ENCODE measurements at places on chromosomes 7 and 10.

GRCh38 chr7:16904076-16904475 is 22.3 kb upstream of the AGR3 start:
- DNase-seq: no peak

- no peak for DNase-seq
Observed at GRCh38 chr7:157694376-157694665, 357.5 kb downstream of the DNAJB6 start.

- DNase-seq: peak; percentile 66
Observed at GRCh38 chr10:7258948-7259523, 151.8 kb downstream of the SFMBT2 start.

DNA sequence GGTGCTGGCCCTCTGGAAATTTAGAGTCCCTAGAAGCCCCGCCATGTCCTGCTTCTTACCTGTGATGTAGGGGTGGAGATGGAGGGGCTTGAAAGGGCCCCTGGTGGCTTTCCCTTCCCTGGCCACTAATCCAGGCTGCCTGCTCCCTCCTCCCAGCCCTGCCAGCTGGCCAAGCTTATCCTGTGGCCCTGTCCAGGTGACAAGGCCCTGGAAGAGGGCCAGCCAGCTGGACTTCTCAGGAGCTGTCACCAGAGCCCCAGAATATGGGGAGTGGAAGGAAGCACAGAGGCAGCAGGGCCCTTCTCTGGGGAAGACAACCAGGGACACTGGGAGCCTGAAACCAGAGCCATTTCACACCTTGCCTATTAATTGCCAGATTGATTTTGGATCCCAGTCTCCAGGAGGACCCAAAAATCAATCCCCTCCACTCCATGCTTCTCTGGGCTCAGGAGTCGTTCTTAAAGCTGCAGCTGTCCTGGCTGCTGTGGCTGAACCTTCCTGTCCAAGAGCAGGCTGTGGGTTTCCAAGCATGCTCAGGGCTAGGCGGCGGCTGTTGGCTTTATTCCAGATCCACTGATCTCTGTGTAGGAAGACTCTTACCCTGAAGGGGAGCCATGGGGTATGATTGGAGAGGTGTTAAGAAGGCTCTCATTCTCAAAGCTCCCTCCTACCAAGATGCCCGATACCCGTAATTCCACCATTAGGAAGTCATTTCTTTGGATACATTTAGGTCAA is 52.6 kb upstream of the PCBD1 start:
- DNase-seq: no peak

- DNase-seq: no peak
Observed at GRCh38 chr7:81231301-81231838, 312.5 kb upstream of the SEMA3C start.

DNA sequence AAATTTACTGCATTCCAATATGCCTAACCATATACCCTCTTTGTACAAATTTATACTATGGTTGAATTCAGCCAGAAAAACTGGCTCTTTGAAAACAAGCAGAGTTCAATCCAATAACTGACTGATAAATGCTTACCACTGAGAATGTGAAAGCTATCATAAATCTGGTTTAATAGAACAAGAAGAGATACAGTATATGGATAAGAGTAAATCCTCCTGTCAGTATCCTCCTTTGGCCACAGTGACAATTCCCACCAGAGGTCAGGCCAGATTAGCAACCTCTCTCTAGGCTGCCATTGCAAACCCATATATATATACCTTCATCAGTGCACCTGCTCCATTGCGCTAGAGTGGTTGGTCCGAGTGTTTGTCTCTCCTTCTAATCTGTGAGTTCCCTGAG is 647.2 kb downstream of the GRM8 start:
- no peak for DNase-seq

DNA sequence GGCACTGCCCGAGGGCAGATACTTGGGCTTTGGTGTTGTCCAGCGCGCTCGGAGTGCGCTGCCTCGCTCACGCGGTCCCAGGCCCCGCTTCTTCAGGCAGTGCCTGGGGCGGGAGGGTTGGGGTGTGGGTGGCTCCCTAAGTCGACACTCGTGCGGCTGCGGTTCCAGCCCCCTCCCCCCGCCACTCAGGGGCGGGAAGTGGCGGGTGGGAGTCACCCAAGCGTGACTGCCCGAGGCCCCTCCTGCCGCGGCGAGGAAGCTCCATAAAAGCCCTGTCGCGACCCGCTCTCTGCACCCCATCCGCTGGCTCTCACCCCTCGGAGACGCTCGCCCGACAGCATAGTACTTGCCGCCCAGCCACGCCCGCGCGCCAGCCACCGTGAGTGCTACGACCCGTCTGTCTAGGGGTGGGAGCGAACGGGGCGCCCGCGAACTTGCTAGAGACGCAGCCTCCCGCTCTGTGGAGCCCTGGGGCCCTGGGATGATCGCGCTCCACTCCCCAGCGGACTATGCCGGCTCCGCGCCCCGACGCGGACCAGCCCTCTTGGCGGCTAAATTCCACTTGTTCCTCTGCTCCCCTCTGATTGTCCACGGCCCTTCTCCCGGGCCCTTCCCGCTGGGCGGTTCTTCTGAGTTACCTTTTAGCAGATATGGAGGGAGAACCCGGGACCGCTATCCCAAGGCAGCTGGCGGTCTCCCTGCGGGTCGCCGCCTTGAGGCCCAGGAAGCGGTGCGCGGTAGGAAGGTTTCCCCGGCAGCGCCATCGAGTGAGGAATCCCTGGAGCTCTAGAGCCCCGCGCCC is at the start of gene NPY:
NPY (plus strand) TSS at position 294 of the 802 bp plus-strand sequence. CDS start 1,051 bp downstream, outside the sequence.
- peak; percentile 38 for DNase-seq

- no peak for DNase-seq
Observed at GRCh38 chr7:77631820-77632219, 64.4 kb upstream of the RSBN1L start.

DNA sequence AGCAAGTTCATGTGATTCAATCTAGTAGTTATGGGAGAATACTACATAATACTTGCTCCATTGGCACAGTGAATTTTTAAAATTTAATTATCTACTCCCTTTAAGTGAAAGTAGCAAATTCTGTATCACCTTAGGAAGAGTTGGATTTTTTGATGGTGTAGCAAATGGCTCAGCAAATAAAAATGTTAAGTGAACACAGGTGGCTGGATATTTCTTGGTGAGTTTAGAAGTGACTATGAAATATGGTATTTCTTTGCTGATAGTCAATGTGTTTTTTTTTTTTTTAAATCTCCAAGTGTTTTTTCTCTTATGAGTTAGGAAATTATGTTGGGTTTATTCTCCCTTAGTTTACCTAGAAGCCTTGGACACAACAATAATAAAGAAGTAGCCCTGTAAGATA is 67.8 kb downstream of the CREM start:
- no peak for DNase-seq
